ENCODE measurements at places on chromosomes 1 and 21. TPM values are rescaled to one million over a fixed set of nuclear protein-coding genes. Genes with fewer than 3 reads are reported as not detected.
A peak's percentile ranks its signal among the peaks of the same experiment; 100 is the strongest.

DNA sequence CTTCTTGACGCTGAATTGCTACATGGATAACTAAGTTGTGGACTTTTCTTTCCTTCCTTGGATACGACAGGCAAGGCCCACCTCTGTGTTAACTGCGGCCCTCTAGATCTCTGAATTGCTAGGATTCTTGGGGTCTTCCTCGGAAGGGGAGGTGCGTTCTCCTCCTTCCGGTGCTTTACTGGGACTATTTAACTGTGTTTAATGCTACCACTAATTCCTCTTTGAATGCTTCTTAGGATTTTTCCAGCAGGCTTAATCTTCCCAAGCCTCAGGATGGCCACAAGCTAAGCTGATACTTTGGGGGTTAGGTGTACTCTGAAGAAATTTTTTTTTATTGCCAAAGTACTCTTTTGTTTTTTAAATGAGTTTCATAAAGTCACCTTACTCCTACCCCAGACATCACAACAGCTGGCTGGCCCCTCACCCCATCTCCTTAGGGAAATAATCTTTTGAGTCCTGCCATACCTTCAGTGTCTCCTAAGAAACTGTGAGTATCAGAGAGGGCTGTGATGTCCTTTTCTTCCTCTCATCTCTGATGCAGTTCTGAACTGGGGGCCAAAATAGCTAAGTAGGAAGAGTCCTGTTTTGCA is 21.4 kb downstream of the KIRREL1 start:
- H3K27ac ChIP-seq, result no peak overlapping the region
- no peaks in the 10 kb centered on the region for H3K36me3 ChIP-seq
- no peak for DNase-seq
- H3K4me1 ChIP-seq, result no peaks in the 10 kb centered on the region
- no peak overlapping the region for H3K4me3 ChIP-seq

DNA sequence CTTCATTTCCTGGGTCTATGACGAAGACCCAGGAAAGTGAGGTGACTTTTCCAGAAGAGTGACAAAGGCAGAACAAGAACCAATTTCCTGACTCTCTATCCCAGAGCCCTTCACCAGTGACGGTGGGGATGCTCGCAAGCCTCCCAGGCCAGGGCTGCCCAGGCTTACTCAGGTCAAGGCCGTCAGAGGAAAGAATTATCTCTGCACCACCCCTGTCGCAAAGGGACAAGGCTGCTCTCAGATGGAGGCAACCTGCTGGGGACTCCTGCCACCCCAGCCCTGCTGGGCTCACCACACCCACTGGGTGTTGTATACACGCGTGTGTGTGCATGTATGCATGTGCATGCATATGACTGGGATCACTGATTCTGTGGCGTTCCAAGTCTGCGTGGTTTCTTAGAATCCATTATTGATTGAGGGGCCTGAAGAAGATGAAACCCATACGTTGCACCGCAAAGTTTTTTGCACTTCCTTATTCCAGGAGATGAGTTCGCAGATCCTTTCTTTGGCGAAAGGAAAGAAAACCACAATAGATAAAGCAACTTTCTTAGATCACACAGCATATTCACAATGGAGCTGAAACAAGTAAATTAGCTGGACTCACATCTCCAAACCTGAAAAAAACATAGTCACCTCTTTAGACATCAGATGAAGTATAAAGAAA is 255.8 kb downstream of the RHOU start:
- H3K4me3 ChIP-seq, result no peak overlapping the region
- no peaks in the 10 kb centered on the region for H3K27me3 ChIP-seq

DNA sequence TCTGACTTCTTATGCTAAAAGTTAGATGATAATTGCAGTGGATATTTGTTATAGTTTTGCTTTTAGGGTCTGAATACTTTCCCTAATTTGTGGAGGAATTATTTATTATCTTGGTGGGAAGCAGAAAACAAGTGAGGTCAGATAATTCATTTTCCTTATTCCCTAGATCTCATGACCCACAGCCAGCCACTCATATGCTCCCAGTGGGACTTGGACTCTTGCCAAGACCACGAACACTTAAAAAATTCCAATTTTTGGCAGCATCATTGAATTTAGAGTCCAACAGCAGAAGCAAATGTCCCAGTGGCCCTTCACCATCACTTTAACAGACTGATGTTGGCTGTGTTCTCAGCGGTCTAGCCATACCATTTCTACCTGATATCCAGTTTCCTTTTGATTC is 204.2 kb downstream of the HMCN1 start:
- no peak for DNase-seq
- peaks cover 6% of the 10 kb centered on the region for H3K27me3 ChIP-seq
- H3K4me1 ChIP-seq, result no peaks in the 10 kb centered on the region
- peaks cover 5% of the 10 kb centered on the region for H3K36me3 ChIP-seq
- H3K27ac ChIP-seq, result no peak overlapping the region

- H3K27me3 ChIP-seq, result no peaks in the 10 kb centered on the region
- H3K36me3 ChIP-seq, result peaks cover 9% of the 10 kb centered on the region
- peak overlapping the region; percentile 19 for H3K4me3 ChIP-seq
- no peak for DNase-seq
- H3K27ac ChIP-seq, result peak overlapping the region; percentile 98
- H3K4me1 ChIP-seq, result peaks cover 94% of the 10 kb centered on the region
Measured at GRCh38 chr1:116379674-116380498, 6.8 kb downstream of the ATP1A1 start.

GRCh38 chr1:207414606-207415108 is 39.5 kb upstream of the CR2 start:
- peak overlapping the region; percentile 0 for H3K4me3 ChIP-seq
- H3K27me3 ChIP-seq, result no peaks in the 10 kb centered on the region
- DNase-seq, result no peak

DNA sequence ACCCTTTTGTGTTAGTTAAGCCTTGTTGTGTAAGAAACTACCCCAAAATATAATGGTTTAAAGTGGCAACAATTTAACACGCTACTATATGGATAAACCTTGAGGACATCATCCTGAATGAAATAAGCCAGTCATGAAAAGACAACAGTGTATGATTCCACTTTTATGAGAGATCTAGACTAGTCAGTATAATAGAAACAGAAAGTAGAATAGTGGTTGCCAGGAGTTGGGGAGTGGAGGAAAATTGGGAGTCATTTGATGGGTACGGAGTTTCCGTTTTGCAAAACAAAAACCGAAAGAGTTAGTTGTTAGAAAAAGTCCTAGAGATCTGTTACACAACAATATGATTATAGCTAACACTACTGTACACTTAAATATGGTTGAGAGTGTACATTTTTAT is 16.0 kb upstream of the CHIA start:
- H3K27me3 ChIP-seq, result peaks cover 9% of the 10 kb centered on the region
- DNase-seq, result no peak
- no peak overlapping the region for H3K4me3 ChIP-seq
- no peaks in the 10 kb centered on the region for H3K36me3 ChIP-seq
- H3K27ac ChIP-seq, result no peak overlapping the region
- H3K4me1 ChIP-seq, result peaks cover 18% of the 10 kb centered on the region

The USH2A gene
- not detected for total RNA-seq

The NEGR1 gene
- not detected for total RNA-seq

The FAAH gene
- total RNA-seq, result 8.9 TPM
